ENCODE measurements at places on chromosomes 5 and 9. TPM values are rescaled to one million over a fixed set of nuclear protein-coding genes. Genes with fewer than 3 reads are reported as not detected.

Gene FLT4
- 17.3 TPM for total RNA-seq

Gene INSL4
- not detected for total RNA-seq

Gene TEK
- 7.9 TPM for total RNA-seq

Gene IL3
- total RNA-seq, result not detected

Gene MUSK
- total RNA-seq, result not detected

Gene GRXCR2
- total RNA-seq, result not detected

Gene NR4A3
- 0.17 TPM for total RNA-seq

Gene DRD1
- total RNA-seq, result not detected

Gene RANBP3L
- not detected for total RNA-seq

Gene PRELID1
- total RNA-seq, result 328 TPM

Gene DDX4
- not detected for total RNA-seq

Gene TPRN
- 29.3 TPM for total RNA-seq

Gene GOLM1
- 82.1 TPM for total RNA-seq

Gene IFNA7
- not detected for total RNA-seq

Gene GPRIN1
- 14.6 TPM for total RNA-seq

Gene LCN10
- total RNA-seq, result 9.8 TPM

Gene FCN1
- not detected for total RNA-seq

Gene FGF10
- not detected for total RNA-seq

Gene MAMDC2
- total RNA-seq, result 13.7 TPM

Gene TLR4
- 0.27 TPM for total RNA-seq

Gene HBEGF
- total RNA-seq, result 2.9 TPM

Gene PCDHGA6
- 4.8 TPM for total RNA-seq

Gene IL4
- total RNA-seq, result not detected

Gene PCDHGB1
- 8.9 TPM for total RNA-seq

Gene PCDHA1
- total RNA-seq, result 3.2 TPM

Gene LECT2
- total RNA-seq, result not detected

Gene CERCAM
- total RNA-seq, result 7.9 TPM

Gene CTSL
- 30.4 TPM for total RNA-seq
